ENCODE measurements at places on chromosomes 1 and 21. TPM values are rescaled to one million over a fixed set of nuclear protein-coding genes. Genes with fewer than 3 reads are reported as not detected.

ALX3 gene
- total RNA-seq = not detected

STIL gene
- total RNA-seq = 1.7 TPM

MYOCOS gene
- not detected for total RNA-seq

LAMC2 gene
- total RNA-seq = 3.4 TPM

VASH2 gene
- total RNA-seq = 0.94 TPM

IBA57 gene
- 10.4 TPM for total RNA-seq
